Stimulated activated CD4-positive, alpha-beta T cell treated with anti-CD3 and anti-CD28 coated beads, Interleukin-15, amount 100 ng/mL, for 1 hour (primary cell): ENCODE measurements at places on chromosomes 2 and 18.

- no peak for DNase-seq
Measured at GRCh38 chr2:54012538-54013141, 41.8 kb upstream of the PSME4 start.

DNA sequence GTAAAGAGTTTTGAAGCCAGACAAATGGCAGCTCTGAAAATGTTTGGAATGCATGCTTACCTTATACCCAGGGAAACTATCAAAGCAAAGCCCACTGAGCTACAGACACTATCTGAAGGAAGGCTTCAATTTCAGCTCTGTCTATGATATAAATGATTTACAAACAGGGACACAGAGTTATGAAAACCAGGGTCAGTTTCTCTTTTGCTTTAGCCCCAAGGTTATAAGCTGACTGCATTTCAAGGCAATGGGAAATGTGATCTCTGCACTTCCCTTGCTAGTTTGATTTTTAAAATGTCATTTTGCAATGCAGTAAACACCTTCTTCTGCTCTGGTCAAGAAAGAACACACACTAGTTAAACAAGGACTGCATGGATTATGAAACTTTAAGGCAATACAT is 65.2 kb upstream of the CCDC195 start:
- DNase-seq, result no peak

GRCh38 chr2:86337244-86337835 is at the start of gene REEP1:
REEP1 (minus strand) TSS chr2:86337626; CDS start chr2:86337510, 116 bp downstream.
- no peak for DNase-seq

DNA sequence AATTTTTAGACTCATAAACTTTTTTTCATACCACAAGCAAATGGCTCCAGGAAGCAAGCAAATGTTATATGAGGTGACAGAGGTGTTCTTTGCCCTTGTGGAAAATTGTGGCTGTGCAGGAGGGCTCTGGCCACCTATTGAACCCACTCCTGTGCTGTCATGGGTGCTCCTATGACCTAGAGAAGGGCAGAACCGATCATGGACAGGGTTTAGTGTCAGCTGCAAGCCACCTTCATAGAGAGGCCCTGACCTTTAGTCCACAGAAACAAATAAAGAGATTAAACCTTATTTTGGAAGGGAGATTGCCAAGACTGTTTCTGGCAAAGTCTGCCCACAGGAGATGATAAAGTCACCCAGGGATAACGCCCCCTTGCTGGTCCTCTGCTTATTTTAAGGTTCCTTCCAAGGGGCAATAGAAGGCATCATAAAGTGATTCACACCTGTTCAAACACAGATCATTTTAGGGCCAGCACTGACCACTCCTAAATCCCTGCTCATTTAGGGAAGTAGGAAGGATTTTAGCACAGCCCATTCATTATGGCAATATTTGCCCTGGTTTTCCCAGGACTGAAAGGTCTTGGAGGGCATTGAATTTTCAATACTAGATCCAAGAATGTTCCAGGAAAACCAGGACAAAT is 26.1 kb upstream of the STAT4 start:
- DNase-seq, result no peak

DNA sequence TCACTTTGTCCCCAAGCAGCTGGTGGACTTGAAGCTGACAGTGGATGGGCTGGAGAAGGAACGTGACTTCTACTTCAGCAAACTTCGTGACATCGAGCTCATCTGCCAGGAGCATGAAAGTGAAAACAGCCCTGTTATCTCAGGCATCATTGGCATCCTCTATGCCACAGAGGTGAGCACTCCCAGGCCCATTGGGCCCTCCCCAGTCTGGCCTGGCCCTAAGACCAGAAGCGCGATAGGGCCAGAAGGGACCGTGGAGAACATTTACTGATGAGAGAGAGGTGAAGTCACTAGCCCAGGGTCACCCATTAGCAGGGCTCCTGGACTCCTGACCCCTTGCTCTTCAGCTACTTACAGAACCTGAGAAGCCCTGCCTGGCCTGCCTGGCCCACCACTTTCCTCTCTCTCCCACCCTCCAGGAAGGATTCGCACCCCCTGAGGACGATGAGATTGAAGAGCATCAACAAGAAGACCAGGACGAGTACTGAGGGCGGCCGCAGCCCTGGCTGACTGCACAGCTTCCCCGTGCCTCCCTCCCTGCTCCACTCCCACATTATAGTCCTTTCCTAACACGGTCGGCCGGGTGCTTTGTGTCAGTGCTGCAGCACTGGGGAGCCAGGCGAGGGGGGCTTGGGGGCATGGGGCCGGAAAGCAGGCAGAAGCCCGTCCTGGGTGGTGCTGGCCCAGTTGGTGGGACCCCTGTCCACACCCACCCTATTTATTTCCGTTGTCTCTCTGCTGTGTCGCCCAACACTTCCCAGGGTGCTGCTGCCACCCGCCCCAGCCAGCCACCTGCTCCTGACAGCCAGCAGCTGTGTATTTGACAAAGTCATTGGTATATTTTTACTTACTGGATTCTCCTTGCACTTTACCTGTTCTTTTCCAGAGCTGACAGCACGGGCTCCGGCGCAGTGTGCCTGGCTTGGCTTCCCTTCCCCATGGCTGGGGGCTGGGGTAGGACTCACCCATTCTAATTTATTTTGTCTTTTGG is 6.6 kb upstream of the TMEM214 start:
- DNase-seq, result no peak

DNA sequence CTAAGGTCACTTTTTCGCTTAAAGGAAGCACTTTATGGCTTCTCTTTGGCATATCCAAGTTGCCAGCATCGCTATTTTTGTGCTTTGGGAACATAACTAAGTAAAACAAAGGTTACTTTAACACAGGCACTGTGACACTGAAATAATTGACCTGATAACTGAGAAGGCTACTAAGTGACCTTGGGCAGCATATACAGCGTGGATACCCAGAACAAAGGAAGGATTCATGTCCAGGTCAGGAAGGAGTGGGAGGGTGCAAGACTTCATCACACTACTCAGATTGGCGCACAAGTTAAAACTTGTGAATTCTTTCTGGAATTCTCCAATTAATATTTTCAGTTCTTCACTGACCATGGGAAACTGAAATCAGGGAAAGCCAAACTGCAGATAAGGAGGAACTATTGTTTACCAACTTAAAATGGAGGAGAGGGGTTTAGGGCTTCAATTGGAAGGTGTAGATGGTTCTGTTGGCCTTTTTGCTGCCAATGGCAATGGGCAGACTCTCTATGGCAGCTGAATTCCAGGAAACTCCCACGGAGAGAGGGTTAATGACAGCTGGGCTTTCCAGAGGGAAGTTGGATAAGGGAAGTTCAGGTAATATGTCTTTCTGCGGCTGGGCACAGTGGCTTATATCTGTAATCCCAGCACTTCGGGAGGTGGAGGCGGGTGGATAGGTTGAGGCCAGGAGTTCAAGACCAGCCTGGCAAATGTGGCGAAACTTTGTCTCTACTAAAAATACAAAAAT is 45.3 kb downstream of the COMMD1 start:
- DNase-seq, result no peak

DNA sequence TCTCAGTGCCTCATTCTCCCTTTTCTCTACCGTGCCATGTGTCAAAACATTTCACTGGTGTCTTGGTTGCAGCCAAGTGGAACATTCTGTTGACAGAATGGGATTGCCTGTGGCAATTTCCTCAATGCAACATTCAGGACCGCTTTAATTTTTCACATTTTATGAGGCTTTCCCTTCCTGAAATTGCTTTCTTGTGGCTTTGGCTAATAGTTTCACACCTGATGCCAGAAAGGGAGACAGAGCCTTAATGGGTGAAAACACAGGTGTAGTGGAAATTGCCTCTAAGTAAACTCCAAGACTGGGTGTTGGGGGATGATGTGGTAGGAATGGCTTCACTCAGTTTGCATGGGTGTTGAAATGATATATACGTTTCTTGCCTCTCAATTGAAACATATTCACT is 278.3 kb downstream of the TSN start:
- no peak for DNase-seq

DNA sequence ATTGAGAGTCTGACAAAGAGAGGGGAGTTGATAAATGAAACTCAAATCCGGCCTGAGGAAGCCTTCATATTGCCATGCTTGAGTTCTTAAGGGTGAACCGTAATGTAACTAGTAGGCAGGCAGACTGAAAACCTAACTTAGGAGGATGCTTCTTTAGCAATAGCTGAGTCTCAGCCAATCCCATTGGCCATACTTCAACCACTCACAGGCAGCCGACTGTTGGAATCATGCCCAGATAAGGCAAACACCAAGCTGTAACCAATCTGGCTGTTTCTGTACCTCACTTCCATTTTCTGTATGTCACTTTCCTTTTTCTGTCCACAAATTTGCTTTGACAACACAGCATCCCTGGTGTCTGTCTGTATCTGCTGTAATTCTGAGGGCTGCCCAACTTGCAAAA is 39.5 kb downstream of the TPRKB start:
- no peak for DNase-seq
